ENCODE measurements at places on chromosomes 11 and 22.
A peak's percentile ranks its signal among the peaks of the same experiment; 100 is the strongest.

DNA sequence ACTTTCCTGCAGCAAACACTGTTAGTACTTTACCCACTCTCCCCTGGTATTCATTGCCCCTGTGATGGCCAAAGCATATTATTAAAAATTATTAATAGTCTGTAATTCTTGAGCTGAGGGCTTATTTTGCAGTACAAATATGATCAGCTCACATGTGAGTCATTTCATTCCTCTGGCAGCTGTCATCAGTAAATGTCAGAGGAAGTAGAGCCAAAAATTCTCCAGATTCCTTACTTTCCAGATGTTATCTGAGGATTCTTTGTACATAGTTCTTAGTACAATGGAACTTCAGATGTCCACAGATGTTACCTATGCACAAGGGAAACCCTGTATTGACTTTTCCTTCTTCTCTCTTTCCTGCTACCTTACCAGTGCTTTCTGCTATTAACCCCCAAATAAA is 12.5 kb downstream of the OR5B3 start:
- DNase-seq = peak; percentile 3

DNA sequence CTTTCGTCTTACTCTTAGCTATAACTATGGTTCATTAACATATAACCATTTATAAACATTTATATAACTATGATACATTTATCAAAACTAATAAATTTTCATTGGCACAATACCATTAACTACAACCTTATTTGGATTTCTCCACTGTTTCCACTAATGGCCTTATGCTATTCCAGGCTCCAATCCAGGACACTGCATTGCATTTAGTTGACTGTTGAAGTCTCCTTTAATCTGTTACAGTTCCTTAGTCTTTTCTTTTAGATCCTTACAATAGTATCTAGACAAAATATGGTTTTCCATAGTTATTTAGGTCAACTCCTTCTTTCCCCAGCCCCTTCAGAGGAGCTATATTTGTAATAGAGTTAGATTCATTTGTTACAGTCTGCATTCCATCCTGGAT is 47.2 kb downstream of the CCDC34 start:
- no peak for DNase-seq

- DNase-seq = peak; percentile 32
Observed at GRCh38 chr11:122754553-122755322, 83.6 kb upstream of the CRTAM start.

- peak; percentile 92 for DNase-seq
Observed at GRCh38 chr11:10317151-10317755, 12.4 kb downstream of the ADM start.

GRCh38 chr11:10314199-10315072 is 9.6 kb downstream of the ADM start:
- peak; percentile 68 for DNase-seq

- DNase-seq = no peak
Observed at GRCh38 chr11:132734217-132734616, 798.1 kb downstream of the OPCML start.

GRCh38 chr11:76629116-76629852 is 41.3 kb downstream of the LRRC32 start:
- no peak for DNase-seq

DNA sequence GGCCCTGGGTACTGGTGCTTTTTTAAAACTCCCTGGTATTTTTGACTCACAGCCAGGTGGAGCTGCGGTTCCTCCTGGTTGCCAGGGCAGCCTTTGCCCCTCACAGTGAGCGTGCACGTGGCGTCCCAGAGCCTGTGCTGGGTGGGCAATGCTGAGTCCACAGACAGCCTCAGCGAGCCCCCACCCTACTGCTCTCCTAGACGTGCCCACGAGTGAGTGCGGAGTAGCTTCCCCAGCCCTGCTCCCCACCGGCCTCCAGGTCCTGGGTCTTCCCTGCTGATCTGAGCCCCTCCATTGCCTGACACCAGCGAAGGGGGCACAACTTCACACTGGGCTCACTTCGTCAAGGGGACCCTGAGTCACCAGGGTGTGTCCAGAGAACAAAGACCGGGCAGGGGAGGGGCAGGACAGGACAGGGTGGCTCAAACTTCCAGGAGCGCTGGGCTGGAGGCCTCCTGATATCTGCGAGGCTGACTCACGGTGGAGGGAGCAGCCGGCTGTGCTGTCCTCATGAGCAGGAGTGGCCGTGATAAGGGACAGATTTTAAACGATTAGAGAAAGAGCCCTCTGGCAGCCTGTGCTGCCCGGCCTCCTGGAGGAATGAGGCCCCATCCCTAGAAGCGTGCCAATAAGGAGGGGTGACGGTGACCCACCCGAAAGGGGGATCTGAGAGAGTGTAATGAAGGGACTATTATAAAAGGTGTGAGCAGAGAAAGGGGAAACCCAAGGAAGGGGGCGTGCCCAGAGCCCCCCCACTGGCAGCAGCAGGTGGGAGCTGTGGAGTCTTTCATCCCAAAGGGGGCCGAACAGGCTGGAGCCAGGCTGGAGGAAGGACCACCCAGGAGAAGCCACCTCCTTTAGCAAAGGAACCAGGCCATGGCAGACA is 129.3 kb upstream of the FGF3 start:
- DNase-seq = no peak

- peak; percentile 60 for DNase-seq
Observed at GRCh38 chr22:30649430-30650007, 13.9 kb downstream of the SLC35E4 start.

GRCh38 chr22:31912407-31912743 is 32.0 kb upstream of the YWHAH start:
- no peak for DNase-seq

GRCh38 chr11:5197536-5197935 is 2.9 kb downstream of the OR51V1 start:
- no peak for DNase-seq

DNA sequence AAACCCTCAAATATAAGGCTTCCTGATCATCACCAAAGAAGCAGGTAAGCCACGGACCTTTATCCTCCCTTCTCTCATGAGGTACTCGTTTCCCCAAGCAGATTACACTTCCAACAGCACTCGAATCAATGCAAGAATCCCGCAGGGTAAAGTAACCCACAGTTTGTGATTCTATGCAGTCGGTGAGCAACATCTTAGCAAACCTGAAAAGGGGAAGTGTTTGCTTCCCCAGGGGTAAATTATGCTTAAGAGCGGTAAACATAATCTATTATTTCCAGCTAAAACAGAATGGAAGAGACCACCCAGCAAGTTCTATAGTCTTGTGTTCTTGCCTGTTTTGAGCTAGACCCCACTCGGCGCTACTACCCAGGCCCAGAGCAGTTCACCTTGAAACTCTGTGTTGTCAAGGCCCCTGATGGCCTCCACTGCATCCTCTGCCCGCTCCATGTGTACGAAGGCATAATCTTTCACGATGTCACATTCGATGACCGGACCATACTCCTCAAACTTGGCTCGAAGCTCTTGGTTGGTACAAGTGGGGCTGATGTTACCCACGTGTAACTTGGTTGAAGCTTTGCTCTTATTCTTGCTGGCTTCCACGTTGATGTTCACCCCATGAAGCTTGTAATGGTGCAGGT is 1.3 kb downstream of the RBM4B start:
- no peak for DNase-seq

DNA sequence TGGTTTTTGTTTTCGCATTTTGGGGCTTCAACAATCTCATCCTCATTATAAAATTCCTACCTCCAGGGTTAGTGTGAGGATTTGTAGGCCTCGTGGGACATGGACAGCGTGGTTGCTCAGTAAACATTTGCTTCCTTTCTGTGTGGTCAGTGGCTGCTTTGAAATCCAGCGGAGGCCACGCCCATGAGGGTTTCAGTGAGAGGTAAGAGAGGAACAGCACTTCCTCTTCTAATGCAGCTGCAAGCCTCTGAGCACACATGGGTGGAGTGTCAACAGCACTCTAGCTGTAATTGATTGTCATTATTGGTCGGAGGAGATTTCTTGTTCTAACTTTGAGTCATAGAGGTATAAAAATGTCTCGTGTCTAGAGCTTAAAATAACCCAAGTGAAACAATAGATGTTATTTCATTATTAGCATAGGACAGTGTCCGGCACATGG is 6.0 kb upstream of the ARHGAP42 start:
- peak; percentile 97 for DNase-seq

- peak; percentile 43 for DNase-seq
Observed at GRCh38 chr11:8087185-8087584, 6.2 kb downstream of the TUB start.

- no peak for DNase-seq
Observed at GRCh38 chr11:66686801-66687750, 9.4 kb upstream of the RBM4B start.

GRCh38 chr22:44870021-44870420 is 117.6 kb downstream of the ARHGAP8 start:
- DNase-seq = peak; percentile 82

DNA sequence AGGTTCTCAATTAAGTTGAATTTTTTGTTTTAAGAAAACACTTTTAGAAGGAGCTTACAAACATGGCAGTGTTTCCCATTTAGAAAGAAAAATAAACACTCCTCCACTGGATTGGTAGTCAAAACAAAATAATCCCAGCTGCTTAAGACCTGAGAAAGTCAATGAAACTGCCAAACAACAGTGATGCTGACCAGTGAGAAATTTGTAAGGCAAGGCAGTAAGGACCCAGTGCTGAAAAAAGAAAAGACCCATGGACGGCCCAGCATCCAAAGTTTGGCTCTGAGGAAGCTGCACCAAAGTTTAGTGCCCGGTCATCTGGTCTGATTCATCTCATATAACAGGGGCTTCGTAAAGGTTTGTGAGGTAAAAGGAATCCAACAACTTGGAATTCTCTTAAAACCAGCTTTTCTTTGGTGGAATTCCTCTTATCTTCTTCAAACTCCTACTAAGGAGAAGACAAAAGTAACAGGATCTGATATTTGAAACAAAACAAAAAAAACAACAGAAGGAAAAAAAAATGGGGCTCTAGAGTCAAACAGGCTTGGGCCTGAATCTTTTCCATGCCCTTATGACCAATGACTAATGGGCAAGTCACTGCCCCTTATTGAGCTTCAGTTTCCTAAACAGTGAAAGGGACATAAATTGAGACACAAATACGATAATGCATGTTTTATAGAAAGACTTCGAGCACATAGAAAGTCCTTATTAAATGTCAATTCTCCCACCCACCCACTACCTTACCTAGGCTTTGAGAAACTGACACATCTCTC is 383.0 kb upstream of the NARS2 start:
- DNase-seq = no peak

GRCh38 chr11:117834838-117835443 is 10.4 kb upstream of the FXYD2 start:
- DNase-seq = no peak

DNA sequence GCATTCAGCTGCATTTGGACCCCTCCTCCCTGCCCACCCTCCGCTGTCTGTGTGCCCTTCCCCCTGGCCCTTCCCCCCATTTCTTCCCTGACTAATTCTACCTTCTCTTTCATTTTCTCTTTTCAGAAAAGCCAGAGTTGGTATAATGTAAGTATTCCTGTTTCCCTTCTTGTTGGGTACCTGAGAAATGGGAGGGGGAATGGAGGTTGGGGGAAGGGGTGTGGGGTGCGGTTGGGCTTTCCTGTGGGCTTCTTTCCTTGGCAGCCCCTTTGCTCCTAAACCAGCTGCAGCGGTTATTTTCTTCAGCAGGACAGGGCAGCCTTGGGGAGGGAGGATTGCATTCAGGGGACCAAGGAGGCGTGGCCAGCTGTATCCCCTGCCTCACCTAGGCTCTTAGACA is 70.2 kb downstream of the SCN3B start:
- DNase-seq = no peak

DNA sequence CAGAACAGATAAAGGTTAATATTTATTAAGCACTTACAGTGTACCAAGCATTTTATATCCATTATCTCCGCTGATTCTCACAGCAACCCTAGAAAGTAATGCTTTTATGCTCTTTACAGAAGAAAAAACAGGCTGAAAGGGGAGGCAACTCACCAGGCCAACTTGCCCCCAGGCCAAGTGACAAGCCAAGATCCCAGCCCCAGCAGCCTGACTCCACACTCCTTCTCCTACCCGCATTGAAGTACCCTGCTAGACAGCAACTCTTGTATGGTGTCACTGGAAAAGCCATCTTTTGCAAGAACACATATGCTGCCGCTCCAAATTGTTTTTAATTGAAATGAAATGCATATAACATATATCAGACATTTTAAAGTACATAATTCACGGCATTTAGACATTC is 25.6 kb downstream of the SMCO4 start:
- DNase-seq = no peak

DNA sequence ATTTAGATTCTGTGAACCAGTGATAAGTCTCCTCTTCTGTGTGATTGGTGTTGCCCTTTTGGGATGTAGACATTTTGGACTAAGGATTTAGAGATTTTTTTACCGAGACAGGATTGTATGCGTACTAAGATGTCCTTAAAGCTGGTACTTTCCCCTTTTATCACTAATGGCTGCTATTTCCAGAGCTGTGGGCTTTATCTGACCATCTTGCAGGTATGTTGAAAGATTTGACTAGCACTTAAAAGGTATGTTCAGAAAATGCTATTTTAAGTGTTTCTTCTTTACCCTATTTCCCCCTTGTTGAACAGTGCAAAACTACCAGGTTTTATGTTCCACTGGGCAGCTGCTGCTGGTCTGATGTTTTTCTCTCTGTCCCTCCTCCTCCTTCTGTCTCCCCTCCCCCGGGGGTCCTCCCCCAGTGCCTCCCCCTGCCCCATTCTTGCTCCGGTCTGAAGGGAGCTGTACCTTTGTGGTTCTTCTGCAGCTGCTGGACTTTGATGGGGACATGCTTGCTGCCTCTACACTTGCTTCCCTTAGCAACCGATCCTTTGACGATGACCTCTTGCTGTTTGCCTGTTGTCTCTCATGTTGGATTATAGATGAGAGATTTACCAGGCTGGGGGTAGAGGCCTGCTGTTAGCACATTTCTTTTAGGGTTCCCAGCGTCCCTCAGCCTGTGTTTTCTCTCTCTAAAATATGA is 59.6 kb downstream of the ZNRF3 start:
- peak; percentile 19 for DNase-seq

DNA sequence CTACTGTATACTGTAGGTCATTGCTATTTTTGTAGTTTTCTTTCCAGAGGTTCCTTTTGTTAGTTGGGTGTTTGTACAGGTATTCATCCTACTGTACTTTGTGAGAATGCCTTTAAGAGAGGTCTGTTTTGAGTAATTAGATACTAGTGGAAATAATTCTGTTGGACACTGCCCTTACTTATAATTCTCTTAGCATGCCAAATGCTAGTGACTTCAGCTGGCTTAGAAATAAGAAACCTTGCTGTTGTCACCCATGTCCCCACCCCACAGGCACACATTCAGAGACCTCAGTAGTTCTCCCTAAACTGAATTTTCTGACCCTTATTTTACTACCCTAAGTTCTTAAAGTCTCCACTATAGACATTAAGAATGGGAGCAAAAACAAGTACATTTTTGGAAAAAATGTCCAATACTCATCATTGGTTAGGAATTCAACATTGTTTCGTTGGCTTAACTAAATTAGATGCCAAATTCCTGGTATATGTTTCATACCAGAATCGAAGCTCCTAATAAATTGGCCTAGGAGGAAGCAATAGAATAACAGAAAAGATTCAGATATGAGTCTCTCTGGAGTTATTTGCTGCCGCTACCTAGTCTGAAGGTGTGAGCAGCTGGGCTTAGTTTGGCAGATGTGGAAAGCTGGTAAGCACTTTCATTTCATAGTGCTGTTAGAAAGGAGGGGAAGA is 28.4 kb downstream of the ZNF143 start:
- no peak for DNase-seq
